ENCODE measurements at places on chromosomes 2 and 18. TPM values are rescaled to one million over a fixed set of nuclear protein-coding genes. Genes with fewer than 3 reads are reported as not detected.

GTF2A1L gene
- 7.4 TPM for total RNA-seq

DNA sequence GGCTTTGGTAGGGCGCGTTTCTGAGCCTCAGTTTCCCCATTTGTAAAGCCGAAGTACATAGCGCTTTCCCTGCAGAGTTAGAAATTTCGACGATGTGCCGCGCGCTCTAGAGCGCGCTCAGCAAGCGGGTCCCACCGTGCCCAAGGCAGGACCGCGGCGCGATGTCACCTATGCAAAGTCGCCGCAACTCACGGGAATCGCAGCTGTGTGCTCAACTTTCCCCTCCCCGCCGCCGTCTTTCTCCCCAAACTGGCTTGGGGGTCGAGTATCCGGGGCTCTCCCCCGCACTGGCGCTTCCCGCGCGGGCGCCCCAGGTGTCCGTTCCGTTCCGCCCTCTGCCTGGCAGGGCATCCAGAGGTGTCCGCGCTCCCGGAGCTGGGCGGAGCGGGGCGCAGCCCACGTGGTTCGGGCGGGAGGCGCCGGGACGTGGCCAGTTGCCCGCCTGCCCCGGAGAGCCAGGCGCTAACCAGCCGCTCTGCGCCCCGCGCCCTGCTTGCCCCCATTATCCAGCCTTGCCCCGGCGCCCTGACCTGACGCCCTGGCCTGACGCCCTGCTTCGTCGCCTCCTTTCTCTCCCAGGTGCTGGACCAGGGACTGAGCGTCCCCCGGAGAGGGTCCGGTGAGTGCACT is at the start of gene MLPH:
Gene MLPH (plus strand): TSS at position 433 of the 630 bp plus-strand sequence. CDS start 6,176 bp downstream, outside the sequence.
- no peak for DNase-seq

FAM161A gene
- 1.9 TPM for total RNA-seq

MYO3B gene
- not detected for total RNA-seq

DNA sequence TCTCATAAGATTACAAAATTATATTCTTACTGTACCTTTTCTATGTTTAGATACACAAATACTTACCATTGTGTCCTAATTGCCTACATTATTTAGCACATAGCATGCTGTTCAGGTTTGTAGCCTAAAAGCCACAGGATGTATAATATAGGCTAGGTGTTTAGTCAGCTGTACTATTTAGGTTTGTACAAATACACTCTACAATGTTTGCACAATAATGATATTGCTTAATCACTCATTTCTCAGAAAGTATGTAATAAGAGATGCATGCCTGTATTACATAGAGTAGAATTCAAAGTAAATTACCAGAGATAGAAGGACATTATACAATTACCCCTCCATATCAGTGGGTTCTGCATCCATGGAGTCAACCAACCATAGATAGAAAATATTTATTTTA is 201.1 kb upstream of the COL3A1 start:
- DNase-seq: no peak

- peak; percentile 58 for DNase-seq
These were observed 55.7 kb downstream of the NCAPH start for GRCh38 chr2:96391153-96391827.

DNA sequence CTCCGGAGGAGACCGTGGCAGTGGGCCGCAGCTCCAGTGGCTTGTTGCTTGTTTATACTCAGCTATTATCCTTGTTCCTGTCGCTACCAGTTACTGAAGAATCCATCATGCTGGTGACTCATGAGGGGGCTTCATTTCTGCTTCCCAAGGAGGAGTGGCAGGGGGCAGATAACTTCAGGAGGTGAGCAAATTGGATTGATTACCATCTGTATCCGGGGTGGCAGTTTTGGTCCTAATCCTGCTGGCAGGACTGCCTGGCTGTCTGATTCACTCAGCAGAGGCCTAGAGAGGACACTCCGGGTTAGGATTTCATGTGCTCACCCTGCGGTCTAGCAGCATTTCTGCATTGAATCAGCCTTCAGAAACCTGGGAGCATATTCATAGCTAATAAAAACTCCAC is 230.0 kb downstream of the ACTR3 start:
- no peak for DNase-seq

FEZ2 gene
- total RNA-seq: 83.3 TPM

DNA sequence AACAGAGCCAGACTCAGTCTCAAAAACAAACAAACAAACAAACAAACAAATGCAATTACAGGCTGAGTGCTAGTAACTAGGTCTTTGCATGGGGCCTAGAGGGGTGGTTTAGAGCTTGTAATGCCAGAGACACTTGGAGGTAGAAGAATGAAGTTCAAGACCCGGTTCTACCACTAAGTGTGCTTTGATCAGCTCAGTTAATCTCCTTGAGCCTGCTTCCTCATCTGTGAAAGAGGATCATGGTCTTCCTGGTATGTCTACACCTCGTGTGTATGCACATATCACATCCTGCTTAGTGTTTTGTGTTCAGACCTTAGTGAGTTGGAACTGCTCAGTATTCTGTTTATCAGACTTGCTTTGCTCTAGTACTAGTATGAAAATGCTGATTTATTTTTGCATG is 4.8 kb upstream of the ATP6V1C2 start:
- DNase-seq: no peak

Data from posterior vena cava (tissue), 2 donors.